ENCODE measurements at places on chromosomes 7 and 10.

DNA sequence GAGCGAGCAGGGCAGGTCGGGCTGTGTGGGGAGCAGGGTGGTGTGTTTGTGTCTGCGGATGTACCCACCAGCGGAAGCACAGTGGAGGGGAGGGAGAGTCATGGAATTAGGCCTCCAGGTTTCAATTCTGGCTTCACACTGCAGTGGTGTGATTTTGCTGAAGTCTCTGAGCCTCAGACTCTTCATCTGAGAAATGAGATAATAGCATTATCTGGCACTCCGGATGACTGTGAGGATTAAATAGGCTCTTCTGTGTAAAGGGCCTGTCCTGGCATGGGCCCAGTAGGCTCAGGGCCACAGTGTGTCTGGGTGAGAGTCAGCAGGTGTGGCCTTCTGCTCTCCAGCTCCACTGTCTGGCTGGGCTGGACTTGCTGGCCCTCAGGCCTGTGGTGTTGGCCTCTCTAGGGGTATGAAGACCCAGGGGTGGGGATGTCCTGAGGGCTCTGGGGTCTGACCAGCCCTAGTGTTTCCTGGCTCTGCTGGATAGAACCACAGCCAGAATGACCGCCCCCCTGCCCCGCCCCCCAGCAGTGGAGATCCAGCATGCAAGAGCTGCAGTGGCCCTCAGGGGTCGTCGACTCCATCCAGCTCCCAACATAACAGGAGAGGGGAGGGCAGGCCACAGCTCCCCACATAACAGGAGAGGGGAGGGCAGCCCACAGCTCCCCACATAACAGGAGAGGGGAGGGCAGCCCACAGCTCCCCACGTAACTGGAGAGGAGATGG is 178.6 kb downstream of the RPS24 start:
- no peak for DNase-seq

DNA sequence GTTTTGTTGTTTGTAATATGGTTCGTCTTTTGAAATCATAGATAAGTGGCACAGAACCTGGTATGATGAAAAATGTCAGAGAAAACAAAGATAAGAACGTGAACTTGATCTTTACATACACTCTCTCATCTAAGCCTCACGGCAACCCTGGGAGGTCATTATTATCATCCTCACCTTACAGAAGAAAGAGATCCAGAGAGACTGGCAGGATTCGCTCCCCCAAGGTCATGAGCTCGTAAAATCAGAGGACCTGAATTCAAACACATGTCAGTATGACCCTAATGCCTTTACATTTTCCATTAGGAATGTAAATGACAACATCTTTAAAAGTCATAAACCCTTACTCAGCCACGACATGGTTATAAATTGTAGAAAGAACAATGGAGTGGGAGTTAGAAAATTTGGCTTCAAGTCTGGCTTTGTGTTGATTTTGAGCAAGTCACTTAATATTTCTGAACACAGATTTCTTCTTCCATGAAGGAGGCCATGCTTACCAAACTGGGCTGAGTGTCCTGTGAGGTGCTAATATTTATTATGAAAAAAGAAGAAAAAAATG is 35.9 kb downstream of the HIPK2 start:
- DNase-seq: no peak

- DNase-seq: no peak
Observed at GRCh38 chr7:139496528-139496927, 13.1 kb upstream of the KLRG2 start.

DNA sequence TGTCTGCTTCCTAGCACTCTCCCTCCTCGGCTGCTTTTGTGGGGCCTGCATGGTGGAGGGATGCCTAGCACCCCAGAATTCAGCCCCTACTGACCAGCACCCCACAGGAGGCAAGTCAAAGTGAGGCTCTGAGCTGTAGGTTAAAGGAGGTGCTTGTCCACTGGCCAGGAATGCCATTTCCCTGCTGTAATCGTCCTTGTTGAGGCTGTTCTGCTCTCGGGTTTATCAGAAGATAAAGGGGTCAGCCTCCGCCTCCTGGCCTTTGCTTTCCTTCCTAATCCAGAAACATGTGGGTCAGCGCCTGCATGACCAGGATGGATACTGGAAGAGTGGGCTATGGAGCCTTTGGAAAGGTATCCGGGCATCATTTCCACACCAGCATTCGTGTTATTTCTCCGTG is 98.9 kb downstream of the MKI67 start:
- DNase-seq: no peak

DNA sequence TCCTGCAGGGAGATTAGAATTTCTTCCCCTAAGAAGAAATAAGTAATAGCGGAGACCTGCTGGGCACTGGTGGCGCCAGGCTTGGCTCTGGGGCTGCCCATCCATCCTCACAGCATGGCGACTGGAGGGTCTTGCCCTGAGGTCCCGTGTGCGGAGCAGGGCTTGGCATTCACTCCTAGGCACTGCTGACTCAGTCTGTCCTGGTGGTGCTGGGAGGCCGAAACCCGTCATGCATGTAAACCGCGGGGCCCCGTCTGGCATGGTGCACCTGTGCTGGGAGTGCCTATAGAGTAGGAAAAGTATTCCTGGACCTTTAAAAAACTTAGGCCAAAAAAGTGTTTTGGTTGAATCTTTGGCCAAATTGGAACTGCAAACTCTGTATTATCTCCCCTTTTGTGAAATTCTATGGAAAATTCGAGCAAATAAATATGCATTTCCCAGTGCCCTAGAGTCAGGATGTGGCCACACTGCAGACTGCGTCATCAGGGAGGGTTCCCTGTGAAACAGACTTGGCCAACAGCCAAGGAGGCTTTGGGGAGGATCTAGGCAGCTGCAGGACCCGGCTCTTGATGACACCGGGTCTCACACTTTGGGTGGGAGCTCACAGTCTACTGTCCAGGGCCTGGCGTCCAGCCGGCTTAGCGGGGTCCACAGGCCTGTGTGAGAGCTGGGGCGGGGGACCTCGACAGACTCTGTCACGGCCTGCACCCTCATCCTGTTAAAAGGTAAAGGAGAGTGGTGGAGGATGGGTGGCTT is 122.3 kb downstream of the VIPR2 start:
- DNase-seq: no peak

- no peak for DNase-seq
Observed at GRCh38 chr7:151378011-151378410, 31.8 kb downstream of the WDR86 start.

Data from stimulated activated CD8-positive, alpha-beta memory T cell treated with anti-CD3 and anti-CD28 coated beads, Interleukin-7, amount 100 ng/mL, for 1 hour (primary cell).